Jurkat, Clone E6-1 (cell line): ENCODE measurements at places on chromosomes 5 and 9.
A peak's percentile ranks its signal among the peaks of the same experiment; 100 is the strongest.

- no peak for DNase-seq
These were observed 860.1 kb downstream of the PTPRD start for GRCh38 chr9:9752722-9753121.

- no peak for DNase-seq
These were observed 34.1 kb upstream of the TTC23L start for GRCh38 chr5:34804913-34805312.

DNA sequence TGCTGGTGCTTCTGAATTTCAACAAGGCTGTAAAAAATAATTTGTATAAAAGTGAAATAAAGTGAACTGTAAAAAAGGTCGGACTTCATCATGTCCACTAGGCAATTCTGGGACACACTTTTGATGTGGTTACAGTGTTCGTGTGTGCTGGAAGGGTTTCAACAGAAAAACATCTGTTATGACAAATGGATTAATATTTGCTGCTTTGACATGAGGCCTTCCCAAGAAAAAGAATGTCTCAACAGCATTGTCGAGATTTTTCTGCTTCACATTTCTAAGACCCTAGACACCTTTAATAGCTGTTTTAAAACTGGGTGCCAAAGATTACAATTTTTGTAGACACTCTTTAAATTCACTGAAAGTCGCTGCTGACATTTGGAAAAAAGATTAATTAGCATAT, 216.6 kb downstream of the SLC12A2 start:
- DNase-seq, result no peak

DNA sequence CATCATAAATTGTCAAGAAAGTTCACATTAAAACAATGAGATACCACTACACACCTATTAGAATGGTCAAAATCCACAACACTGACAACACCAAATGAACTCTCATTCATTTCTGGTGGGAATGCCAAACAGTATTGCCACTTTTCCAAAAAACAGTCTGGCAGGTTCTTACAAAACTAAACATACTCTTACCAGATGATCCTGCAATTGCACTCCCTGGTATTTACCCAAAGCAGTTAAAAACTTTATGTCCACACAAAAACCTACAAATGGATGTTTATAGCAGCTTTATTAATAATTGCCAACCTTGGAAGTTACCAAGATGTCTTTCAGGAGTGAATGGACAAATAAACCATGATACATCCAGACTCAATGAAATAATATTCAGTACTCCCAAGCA, 56.8 kb downstream of the ZNF608 start:
- no peak for DNase-seq

GRCh38 chr5:146338774-146339714, at the start of gene POU4F3:
Gene POU4F3 (plus strand): TSS chr5:146338839. CDS start chr5:146339113, 274 bp downstream.
- DNase-seq, result no peak

GRCh38 chr5:54383225-54383901, 72.1 kb upstream of the HSPB3 start:
- DNase-seq, result no peak

DNA sequence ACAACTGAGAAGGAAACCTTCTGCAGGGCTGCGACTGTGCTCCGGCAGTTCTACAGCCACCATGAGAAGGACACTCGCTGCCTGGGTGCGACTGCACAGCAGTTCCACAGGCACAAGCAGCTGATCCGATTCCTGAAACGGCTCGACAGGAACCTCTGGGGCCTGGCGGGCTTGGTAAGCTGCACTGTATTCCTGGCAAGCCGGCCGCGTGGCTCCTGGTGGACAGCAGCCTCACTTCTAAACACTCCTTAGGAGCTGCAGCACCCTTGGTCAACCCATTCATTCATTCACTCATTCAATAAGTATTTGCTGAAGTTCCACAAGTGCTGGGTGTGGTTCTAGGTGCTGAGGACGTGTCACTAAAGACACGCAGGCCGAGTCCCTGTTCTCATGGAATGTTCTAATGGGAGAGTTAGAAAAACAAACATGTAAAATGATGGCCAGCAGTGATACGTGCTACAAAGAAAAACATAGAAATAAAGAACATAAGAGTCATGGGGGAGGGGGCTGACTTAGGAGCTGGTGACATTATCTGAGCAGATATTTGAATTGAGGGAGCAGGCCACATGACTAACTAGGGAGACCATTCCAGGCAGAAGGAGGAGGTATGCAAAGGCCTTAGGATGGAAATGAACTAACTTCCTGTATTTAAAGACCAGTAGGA, 6.1 kb downstream of the IL4 start:
- no peak for DNase-seq

DNA sequence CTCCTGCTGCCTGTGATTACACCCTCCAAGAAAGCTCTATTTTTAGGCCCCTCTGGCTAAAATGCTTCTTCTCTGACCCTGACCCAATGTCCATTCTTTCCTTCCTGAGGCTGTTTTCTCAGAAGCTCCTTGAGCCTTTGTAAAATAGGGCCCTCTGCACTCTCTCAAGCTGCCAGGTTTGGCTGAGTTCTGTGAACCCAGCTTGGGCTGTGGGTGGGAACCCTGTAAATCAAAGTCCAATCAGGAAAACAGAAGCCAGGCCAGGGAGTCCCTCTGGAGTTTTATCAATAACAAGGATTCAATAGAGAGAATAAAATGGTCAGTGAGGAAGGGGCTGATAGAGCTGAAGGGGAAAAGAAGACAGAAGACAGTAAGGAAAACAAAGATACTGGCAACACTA, 43.7 kb upstream of the ERCC6L2 start:
- no peak for DNase-seq

GRCh38 chr5:14464671-14465070, 116.9 kb upstream of the OTULINL start:
- no peak for DNase-seq

DNA sequence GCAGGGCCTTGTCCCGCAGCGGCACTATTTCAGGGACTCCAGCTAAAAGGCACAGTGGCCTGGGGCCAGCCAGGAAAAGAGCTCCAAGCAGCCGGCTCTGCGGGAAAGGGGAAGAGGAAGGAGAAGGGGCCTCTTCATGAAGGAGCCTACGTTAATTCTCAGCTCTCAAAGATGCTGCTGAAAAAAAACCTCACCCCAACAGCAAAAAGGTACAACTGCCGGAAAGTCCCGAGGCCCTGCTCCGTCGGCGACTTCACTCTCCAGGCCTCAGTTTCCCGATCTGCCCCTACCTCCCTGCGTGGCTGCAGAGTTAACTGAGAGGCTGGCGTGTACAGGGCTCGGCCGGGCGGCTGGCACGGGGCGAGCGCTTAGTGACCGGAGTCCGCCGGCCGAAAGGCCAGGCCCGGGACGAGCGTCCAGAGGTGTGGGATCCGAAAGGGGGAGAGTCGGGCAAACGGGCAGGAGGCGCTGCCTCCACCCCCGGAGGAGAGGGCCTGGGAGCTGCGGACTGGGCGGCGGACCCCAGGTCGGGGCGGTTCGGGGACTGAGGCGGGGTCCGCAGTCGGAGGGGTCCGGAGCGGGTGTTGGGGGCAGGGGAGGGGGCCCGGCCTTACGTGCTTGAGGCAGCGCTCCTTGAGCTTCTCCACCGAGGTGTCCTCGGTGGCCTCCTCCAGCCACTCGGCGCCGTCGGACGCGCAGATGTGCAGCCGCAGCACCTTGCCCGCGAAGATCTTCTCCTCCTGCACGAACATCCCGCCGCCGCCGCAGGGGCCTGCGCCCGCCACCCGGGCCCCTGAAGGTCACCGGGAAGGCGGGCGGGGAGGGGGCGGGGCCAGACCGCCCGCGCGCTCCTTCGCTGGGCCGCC, 529 bp downstream of the UBAC1 start:
- DNase-seq, result no peak

DNA sequence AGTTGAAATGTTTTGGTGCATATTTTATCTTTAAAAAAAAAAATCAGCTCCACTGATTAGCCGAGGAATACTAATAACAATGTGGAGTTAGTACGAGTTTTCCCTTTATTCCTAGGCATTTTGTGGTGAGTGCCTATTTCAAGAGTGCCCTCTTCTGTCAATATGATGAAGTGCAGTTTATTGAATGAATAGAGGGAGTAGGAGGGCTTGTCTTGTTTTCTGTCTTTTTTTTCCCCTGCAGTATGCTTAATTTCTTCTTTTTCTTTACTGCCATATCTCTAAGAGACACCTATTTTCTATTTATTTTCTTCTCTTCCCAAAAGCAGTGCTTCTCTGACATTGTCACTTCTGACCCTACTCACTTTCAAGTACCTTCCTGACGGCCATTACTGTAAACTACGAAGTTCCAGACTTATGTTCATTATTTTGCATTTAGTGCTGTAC, 169.6 kb upstream of the PITX1 start:
- peak; percentile 25 for DNase-seq

GRCh38 chr5:24059716-24060115, 552.3 kb downstream of the PRDM9 start:
- DNase-seq, result no peak

GRCh38 chr5:5810461-5810860, 388.0 kb downstream of the ICE1 start:
- DNase-seq, result no peak

DNA sequence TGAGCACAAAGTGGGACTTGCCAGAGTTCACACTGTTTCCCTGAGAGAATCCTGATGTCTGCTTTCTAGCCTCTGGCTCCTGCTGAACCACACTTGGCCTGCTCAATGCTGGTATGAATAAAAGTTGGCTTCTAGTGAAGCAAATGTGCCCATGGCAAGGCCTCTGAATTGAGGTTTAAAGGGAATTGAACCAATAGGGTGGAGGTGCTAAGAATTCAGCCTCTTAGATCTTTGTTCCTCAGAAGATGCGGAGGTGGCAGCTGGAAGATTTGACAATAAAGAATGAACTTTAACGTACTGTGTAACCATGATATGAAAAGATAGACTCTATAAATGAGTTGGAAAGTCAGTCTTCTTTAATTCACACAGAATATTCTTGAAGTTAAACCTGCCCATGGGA, 57.2 kb downstream of the RASGRF2 start:
- no peak for DNase-seq

DNA sequence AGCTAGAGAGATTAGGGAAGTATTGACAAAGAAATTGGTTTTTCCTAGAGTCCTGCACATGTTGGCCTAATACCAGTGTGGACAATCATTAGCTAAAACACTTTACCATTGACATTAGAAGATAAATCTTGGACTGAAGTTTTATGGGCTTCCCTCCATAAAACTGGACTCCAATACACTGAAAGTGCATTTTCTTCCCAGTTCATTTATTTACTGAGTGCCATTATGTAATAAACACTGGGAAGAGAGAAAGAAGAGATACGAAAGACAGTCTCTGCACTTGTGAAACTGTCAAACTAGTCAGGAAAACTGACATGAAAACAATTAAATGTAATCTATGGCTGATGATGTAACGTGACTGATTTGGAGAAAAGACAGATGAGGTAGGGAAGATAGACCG, 539.3 kb downstream of the ZNF608 start:
- no peak for DNase-seq

DNA sequence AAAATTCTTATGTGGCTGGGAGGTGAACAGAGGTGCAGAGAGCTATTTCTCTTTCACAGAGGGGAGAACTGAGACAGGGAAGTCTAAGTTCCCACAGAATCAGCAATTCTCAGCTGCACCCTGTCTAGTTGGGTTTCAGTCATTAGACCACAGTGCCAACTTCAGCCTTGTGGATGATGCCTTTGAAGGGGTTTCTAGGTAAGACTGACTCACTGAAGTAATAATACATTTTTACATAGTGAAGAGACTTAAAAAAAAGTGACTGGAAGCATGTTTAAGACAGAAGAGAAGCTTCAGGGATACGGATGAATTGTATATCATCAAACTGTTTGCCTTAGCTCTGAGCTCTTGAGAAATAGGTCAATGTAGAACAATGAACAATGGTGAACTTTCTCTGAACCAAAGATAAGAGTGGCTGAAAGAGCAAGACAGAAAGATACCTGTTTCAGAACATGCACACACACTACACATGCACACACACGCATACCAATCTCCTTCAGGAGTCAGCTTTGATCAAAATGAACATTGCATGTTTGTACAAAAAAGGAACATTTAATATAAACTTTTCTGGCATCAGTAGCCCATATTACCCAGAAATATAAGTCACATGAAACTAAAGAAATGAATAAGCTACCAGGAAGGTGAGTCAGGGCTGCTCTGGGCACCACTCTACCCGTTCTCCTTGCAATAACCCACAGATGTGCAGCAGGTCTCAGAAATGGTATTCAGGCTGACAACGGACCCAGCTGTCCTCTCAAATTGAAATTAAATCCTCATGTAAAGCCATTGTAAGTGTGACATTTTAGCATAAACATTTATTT, 12.6 kb upstream of the FYB1 start:
- no peak for DNase-seq

GRCh38 chr5:136104306-136104965, 28.2 kb upstream of the SMAD5 start:
- DNase-seq, result no peak

DNA sequence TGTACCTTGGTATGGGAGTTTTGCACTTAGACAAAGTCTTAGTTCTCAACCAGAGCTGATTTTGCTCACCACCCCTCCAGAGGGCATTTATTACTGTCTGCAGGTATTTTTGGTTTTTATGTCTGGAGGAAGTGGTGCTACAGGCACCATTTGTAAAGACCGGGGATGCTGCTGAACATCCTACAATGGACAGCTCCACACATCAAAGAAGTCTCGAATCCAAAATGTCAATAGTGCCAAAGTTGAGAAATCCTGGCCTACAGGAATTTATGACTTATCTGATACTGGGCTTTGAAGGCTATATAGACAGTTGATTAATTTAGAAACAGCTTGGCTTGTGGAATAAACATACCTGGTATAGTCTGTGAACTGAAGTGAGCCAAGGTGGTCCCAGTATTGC, 137.5 kb downstream of the PIP5K1B start:
- DNase-seq, result no peak

DNA sequence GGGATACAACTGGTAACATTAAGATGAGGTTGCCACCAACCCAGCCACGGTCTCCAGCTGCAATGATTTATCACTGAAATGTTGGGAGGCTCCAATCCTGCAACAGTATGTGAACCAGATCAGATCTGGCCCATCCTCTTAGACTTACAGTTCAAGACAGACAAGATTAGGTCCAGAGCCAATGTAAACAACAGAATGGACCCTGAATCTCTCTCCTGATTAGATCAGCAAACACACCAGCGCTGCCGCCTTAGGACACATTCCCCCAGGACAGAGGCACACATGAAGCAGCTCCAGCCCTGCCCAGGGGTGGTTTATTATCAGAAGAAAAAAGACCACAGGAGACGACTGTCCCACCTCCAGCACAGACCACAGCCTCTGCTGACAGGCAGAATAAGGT, 82.1 kb downstream of the SLIT3 start:
- DNase-seq, result no peak

DNA sequence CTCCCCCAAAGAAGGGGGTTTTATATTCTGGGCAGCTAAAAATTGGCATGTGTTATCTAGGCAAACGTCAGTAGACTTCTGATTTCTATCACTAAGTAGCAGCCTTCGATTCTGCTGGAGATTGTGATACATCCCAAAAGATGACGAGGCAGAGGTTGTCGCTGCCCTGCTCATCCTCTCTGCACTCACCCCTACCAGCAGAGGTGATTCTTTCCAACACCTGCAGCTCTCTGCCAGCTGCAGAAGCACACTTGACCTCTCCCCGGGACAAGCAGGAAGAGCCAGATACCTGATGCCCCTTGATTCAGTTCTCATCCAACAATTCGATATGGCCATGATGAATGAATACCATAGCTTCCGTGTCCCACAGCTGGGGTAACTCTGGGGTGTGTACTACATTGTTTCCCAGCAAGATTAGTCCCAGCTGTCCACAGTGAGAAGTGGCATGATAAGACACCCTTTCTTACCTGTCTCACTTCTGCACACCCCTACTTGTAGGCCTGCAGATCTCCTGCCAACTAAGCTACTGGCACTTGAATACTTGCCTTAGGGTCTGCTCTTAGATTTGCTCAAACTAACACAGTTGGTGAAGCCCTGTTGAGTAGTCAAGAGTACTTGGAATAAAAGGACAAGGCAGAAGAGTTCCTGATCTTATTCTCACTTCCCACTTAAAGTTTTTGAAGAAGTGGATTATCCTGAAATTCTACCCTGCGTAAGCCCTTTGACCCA, 37.6 kb upstream of the SMAD5 start:
- DNase-seq, result no peak
